ENCODE measurements at places on chromosomes 7 and 10.
A peak's percentile ranks its signal among the peaks of the same experiment; 100 is the strongest.

DNA sequence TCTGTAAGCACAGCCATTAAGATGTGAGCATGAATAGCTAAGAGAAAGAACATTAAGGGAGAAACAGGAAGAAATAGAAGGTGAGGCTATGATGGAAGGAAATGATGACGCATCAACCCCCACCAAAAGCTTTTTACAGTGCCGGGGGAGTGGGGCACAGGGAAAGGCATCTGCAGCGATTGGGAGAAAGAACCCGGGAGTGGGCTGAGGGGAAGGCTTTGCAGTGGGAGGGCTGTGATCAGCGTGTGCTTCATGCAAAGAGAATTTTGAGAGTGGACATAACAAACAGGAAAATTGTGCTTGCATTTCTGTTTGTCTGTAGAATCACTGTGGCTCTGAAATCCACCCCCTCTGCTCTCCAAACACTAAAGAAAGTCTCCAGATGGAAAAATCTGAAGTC, 250.8 kb downstream of the KCNMA1 start:
- no peak for DNase-seq

GRCh38 chr10:123323884-123324283, 169.7 kb downstream of the BUB3 start:
- no peak for DNase-seq

GRCh38 chr7:65839846-65840245, 33.0 kb upstream of the VKORC1L1 start:
- DNase-seq = no peak

- DNase-seq = no peak
Observed at GRCh38 chr7:3109311-3109915, 65.7 kb upstream of the CARD11 start.

DNA sequence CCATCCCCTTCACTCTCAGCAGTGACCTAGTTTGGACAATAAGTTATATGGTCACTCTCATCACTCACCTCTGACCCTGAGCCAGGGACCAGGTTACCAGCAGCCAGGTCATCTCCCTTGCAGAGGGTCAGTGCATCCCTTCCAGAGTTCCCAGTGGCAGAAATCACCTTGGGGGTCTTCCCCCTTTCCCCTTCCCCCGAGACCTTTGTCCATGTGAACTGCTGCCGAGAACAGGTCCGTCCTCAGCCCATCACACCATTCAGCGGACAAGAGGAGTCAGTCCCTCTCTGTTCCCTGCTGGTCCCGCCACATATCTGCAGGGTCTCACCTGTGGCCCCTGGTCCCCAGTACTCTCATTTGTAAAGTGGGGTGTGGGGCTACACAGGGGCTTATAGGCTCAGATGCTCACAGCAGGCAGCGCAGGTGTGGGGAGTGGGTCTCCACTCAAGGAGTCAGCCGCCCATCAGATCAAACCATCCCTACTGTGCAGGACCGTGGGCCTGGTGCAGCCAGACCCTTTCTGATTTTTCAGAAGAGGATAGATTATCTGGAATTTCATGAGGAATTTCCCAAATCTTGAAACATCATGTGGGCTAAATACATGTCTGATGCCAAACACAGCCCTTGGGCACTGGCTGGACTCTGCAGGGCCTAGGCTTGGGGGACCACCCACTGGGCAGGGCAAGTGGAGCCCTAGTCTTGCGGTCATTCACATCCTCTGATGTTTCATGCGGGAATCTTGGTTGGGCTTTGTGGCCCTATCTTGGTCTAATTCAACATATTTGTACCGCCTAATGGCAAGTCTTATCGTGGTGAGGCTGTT, 6.5 kb downstream of the DEPP1 start:
- DNase-seq = no peak

DNA sequence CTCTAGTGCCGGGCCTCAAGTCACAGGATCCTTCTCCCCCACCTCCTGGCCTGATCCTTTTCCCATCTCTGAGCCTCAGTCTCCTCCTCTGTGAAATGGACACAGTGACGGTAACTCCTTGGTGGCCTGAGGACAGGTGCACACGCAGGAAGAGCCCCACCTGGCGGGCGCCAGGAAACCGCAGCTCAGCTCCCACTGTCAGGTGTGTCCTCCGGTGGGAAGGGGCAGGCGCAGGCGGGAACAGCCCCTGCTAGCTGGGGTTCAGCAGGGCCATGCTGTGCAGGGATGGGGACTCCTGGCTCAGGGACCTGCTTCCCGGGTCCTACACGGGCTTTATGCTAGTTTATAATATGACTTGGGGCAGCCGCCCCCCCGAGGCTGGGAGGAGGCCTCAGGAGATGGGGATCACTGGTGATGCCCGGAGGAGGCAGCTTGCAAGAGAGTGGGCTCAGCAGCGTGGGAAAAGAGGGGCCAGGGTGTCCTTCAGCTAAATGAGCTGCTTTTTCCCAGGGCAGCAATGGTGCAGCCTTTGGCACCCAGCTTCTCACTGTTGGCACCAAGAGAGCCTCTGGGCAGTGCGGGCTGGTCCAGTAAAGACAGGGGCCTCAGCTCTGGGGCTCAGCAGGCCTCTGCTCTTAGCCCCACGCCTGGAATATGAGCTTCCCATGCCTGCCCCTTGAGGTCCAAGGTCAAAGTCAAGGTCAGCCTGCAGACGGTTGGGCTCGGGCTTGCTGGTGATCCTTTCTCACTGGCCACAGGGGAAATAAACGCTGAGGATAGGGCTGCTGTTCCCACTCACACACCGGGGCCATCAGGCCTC, 68.0 kb upstream of the FAM20C start:
- no peak for DNase-seq

DNA sequence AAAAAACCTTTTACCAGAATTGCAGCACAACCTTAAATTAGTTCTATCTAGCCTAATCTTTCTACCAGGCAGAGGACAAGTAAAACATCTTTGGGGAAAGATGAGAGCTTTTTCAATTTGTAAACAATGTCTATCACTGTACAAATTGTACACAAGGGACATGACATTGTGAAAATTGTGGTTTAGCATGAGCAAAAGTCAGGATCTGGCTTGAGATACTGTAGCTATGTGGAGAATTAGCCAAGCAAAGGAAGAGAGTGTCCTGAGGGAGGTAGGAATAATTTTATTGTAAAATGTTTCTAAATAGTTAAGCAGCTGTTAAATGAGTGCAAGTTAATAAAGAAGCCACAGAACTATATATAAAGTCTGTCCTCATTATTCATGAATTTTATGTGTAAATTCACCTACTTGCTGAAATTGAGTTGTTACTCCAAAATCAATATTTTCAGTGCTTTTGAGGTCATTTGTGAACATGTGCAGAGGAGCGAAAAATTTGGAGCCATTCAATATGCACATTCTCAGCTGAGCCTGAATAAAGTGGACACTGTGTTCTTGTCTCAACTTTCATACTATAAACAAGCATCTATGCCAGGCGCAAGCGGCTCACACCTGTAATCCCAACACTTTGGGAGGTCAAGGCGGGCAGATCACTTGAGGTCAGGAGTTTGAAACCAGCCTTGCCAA, 42.8 kb upstream of the POM121L12 start:
- DNase-seq = no peak

DNA sequence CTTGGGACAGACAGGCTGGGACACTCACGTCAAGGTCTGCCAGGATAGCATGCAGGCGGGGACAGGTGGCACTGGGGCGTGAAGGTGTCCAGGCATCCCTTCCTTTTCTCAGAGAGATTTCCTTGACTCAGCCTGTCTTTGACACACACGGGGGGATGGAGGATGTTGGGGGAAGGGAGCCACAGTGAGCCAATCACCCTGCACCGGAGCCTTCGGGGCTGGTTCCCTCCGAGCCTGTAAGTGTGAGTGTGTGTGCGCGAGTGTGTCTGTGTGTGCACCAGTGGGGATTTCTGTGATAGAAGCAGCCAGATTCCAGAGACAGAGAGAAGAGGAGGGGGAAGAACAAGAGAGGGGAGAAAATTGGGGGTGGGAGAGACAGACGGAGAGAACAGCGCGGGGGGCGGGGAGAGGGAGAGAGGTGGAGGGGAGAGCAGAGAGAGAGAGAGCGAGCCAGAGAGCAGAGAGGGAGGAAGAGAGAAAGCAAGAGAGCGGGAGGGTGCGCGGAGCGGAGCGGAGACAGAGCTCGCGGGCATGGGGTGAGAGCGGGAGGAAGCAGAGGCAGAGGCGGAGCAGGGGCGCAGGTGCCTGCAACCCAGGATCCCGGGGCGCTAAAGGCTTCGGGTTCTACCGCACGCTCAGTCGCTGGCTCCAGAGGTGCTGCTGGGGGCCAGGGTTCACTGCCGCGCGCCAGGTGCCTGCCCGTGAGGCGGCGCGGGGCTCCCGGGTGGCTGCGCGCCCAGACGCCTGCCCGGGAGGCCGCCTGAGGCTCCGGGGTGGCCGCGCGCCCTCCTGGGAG, 466 bp upstream of the GPR26 start:
- DNase-seq = no peak

DNA sequence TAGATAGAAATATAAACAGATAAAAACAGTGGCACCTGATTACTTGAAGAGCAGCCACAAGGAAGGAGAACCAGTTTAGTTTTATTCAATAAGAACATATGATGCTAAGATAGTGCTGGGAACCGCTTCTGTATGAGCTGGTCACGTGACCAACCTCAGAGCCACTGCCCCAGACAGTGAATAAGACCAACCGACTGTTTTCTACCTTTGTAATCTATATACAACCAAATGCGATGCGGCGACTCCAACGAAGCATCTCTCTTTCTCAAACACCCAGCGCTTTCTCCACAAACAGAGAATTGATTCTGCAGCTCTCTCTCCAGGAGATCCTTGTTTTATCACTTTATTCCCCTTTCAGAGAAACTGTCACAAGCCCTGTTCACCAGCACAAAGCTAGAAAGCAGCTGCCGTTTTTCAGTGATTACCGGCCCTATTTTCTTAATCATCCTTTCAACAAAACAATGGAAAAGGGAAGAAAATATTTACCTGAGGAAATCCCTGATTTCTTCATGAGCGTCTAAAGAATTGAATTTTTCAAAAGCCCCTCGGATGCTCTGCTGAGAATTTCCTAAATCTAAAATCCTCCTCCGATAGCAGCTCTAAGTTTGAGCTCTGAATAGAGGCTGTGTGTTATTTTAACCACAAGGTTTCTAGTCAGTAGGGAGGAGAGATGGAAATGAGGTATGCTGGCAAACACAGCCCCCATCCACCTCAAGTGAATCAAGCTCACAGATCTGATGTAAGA, 55.7 kb upstream of the JCAD start:
- DNase-seq = peak; percentile 50

GRCh38 chr7:135420786-135421185, 89.1 kb downstream of the CNOT4 start:
- no peak for DNase-seq

DNA sequence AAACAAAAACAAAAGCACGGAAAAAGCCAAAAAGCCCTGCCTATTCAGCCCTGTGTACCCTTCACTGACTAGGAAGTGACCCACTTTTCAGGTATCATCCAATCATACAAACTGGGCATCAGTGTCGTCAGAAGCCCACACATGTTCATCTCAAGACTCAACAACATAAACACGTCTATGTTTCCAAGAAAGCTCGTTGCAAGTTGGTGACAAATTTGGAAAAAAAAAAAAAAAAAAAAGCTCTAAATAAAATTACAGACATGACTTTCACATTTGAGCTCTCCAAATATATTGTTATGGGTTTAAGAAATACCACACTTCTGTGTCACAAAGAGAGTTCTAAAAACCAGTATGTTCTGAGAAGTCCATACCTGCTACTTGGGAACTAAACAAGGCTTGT, 204.7 kb upstream of the KLF14 start:
- DNase-seq = no peak

GRCh38 chr7:132475037-132475668, 101.1 kb downstream of the PLXNA4 start:
- no peak for DNase-seq

- DNase-seq = peak; percentile 90
Observed at GRCh38 chr7:150962553-150963399, 15.3 kb downstream of the KCNH2 start.

DNA sequence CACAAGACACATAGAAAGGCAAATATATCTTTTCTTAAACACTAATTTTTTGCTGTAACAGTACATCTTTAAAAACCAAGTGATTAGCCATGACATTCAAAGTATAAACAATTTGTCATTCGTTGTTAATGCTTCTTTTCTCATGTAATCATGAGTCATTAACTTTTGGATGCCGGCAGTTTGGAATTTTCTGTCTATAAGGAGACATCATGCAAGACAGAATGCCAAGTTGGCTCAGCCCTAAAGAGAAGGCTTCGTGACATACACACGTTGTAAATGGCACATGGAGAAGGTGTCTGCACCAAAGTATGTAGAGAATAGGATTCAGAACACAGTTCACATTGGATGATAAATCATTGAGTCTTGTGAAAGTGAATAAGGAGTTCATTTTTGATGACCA, 35.9 kb downstream of the CCDC3 start:
- no peak for DNase-seq

- no peak for DNase-seq
Observed at GRCh38 chr7:81629702-81630101, 140.1 kb downstream of the HGF start.

DNA sequence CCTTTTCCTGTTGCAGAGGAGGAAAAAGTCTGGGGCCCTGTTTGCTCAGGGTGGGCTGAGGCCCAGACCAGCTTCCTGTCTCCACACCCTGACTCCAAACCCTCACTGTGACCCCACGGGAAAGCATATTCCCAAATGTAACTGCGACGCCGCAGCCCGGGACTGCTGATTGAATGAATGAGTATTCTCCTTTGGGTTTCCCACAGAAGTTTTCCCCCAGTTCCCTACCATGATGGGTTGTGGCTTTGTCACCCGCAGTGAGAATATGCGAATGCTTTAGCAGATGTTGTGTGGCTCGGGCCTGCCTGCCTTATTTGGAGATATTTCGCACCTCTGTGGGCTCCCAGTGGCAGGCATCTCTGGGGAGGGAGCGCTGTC, 50.6 kb downstream of the MGMT start:
- DNase-seq = no peak

DNA sequence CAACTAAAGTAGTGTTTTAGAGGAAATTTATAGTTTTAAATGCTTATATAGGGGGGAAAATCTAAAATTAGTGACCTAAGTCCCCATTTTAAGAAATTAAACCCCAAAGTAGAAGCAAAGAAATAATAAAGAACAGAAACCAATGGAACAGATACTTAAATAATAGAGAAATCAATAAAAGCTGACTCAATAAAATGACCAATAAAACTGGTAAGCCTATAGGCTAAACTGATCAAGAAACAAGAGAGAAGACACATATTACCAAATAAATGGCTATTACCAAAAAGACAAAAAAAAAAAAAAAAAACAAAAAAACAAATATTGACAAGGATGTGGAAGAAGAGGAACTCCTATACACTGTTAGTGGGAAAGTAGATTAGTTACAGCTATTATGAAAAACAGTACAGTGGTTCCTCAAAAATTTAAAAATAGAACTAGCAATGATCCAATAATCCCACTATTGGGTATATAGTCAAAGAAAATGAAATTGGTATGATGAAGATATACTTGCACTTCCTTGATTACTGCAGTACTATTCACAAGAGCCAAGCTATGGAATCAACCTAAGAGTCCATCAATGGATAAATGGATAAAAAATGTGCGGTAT, 53.2 kb downstream of the SLC18A2 start:
- DNase-seq = no peak

- peak; percentile 82 for DNase-seq
Observed at GRCh38 chr7:44973610-44974401, 5.0 kb downstream of the MYO1G start.

- no peak for DNase-seq
Observed at GRCh38 chr10:60914690-60915141, 29.3 kb downstream of the RHOBTB1 start.
